ENCODE measurements at places on chromosomes 11 and 22.

GRCh38 chr22:26684168-26684567 lies 26.8 kb downstream of the MIAT start:
- peak; percentile 11 for DNase-seq

DNA sequence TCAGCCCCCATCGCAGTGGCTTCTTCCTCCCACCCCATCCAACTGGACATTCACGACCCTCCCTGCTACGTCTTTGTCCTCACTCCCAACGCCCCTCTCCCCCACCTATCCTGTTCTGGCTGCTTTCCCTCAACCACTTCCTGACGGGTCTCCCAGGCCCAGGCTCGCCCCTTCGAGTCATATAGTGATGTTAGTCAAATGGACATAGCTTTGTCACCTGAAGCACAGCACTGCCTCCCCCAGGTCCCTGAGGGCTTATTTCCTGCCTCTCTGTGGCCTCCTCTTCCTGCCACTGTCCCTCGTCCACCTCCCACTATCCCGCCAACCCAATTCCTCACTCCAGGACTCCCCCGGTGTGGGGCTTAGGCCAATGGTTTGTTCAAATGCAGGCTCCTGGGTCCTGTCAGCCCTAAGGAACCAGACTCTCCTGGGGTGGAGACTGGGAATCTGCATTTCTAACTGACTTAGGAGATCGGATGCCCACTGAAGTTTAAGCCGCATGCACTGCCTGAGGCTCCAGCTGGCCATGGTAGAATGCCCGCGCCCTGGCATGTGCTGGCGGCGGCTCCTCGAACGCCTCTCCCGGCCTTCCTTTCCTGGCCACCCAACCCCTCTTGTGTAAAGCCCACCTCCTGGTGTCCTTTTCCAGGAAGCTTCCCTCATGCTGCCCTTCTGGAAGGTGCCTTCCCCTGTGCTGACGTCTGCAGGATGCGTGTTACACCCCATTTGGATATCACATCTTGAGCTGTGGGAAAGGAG lies 18.3 kb downstream of the SUN2 start:
- no peak for DNase-seq

- DNase-seq = no peak
Observed at GRCh38 chr11:40168414-40168813, 1291.0 kb downstream of the LRRC4C start.

- DNase-seq = no peak
Observed at GRCh38 chr11:106197438-106197837, 120.0 kb downstream of the AASDHPPT start.

GRCh38 chr22:22392131-22392530 lies 116.4 kb downstream of the ZNF280B start:
- no peak for DNase-seq

GRCh38 chr11:64135711-64136110 lies 30.2 kb downstream of the MACROD1 start:
- DNase-seq = no peak

GRCh38 chr11:48041877-48042695 lies 61.7 kb downstream of the PTPRJ start:
- DNase-seq = no peak

GRCh38 chr22:27101288-27101687 lies 443.9 kb downstream of the MIAT start:
- DNase-seq = no peak

- no peak for DNase-seq
Observed at GRCh38 chr11:135043434-135043833, 631.4 kb upstream of the B3GAT1 start.

DNA sequence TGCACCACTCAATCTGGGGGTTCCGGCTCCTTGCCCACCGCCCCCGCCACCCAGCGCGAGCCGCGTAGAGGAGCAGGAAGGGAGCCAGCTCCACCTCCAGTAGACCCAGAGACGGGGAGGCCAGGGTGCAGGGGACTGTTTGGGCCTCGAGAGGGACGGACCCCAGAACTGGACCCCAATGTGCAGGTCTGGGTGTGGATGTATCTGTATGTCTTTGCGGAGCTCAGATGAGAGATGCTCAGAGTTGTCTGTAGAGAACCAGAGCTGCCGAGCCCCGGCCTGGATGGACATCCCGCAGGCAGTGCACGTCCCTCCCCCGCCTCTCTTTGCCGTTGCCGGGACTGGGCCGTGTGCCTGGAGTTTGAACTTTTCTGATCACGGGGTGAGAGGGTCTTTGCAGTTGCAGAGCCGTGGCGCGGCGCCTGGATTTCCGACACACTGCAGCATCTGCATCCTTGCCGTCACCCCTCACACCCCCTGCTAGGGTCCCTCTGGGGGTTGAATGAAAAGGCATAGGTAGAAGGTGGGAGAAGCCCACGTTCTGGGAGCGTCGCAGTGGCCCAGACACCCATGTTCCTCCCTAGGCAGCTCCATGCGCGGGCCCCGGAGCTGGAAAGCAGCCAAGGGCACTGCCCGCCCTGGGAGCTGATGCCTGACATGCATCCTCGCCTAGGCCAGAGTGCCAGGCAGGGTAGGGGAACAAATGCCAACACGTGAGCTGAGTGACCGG lies 105.2 kb downstream of the KCNQ1 start:
- no peak for DNase-seq

DNA sequence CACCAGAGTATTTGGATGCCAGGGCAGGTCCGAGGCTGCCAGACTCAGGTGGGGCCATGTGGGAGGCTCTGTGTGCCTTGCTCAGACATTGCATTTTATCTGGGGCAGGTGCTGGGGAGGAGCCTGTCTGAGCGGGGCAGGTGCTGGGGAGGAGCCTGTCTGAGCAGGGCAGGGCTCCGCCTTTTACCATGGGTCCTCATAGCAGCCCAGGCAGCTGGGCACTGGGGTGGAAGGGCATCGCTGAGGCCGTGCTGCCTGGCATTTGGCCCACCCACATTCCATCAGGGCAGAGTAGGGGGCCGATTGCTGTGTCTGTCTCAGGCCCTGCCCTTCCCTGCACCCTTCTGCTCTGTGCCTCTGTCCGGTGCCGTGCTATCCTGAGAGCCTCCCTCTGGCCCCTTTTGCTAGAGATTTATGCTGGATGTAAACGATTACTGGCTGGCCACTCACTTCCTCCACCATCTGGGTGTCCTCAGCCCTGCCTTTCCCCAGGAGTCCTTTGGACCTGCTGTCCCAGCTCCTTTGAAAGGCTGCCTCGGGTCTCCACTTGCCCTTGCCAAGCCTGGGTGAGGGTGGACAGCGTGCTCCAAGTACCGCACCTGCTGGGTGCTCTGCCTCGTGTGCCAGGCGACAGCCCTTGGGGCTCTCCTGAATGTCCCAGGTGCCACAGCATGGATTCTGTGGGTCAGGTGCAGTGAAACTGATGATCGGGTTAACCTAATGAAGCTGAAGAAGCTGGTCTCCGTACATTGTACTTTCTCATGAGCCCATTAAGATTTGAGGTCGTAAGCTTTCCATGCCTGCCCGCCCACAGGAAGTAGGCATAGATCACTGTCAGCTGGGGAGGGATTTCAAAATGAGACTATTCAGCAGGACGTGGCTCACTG lies 281.6 kb downstream of the TBC1D22A start:
- DNase-seq = peak; percentile 73

- no peak for DNase-seq
Observed at GRCh38 chr11:28834877-28835276, 726.7 kb downstream of the METTL15 start.

DNA sequence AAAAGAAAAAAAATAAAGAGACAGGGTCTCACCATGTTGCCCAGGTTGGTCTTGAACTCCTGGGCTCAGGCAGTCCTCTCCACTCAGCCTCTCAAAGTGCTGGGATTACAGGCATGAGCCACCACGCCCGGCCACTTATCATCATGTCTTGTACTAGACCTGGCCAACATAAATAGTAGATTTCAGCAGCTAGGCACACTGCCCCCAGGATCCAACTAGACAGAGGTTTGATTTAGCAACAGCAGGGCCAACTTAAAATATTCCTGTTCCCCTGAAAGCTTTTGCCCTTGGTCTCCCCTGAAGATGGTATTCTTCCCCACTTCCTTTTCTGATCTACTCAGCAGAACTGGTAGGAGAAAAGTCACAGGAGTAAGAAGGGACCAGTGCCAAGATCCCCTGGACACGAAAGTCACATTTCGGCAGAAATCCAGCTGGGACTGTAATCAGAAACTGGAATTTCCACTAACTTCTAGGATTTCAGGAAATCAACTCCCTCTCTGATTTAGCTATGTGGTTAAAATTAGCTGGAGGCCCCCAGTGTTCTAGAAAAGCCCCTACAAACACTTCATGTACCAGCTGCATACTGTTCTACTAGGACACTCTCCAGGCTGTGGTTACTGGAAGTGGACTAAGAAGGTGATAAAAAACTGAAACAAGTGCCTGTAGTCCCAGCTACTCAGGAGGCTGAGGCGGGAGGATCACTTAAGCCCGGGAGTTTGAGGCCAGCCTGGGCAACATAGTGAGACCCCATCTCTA lies 8.9 kb upstream of the PPP2R1B start:
- DNase-seq = no peak

DNA sequence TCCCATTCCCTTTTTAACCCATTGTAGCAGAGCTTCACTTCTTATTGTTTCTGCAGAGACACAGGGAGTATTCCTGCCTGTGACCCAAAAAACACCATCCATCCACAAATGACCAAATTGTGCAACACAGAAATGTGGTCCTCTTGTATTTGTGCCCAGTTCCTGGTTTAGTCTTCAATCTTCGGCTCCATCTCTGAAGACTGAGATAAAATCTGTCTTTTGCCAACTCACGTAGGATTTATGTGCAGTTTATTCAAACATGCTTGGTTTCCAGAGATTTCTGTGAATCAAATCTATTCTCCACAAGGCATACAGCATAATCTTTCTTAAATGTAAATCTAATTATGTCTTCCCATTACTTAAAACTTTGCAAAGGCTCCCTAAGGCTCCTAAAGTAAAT lies 307.0 kb downstream of the AASDHPPT start:
- DNase-seq = no peak

- DNase-seq = no peak
Observed at GRCh38 chr11:111954154-111954553, 17.0 kb downstream of the DIXDC1 start.

- no peak for DNase-seq
Observed at GRCh38 chr11:119592642-119593041, 136.4 kb downstream of the NECTIN1 start.

DNA sequence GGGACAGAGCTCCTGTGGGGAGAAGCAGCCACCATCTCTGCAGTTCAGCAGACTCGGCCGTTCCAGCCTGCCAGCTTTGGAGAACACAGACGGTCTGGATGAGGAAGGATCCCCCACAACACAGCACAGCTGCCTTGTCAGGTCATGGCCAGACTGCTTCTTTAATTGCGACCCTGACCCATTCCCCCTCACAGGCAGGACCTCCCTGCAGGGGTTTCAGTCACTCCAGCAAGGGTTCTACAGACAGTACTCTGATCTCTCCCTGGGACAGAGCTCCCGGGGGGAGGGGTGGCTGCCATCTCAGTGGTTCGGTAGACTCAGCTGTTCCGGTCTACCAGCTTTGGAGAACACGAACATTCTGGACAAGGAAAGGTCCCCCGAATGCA lies 173.5 kb downstream of the TTC28 start:
- DNase-seq = no peak

- DNase-seq = no peak
Observed at GRCh38 chr11:19984048-19984742, 176.1 kb downstream of the DBX1 start.

- no peak for DNase-seq
Observed at GRCh38 chr11:119700536-119701346, 28.3 kb downstream of the NECTIN1 start.

GRCh38 chr11:103050351-103050750 lies 41.6 kb downstream of the DCUN1D5 start:
- no peak for DNase-seq

DNA sequence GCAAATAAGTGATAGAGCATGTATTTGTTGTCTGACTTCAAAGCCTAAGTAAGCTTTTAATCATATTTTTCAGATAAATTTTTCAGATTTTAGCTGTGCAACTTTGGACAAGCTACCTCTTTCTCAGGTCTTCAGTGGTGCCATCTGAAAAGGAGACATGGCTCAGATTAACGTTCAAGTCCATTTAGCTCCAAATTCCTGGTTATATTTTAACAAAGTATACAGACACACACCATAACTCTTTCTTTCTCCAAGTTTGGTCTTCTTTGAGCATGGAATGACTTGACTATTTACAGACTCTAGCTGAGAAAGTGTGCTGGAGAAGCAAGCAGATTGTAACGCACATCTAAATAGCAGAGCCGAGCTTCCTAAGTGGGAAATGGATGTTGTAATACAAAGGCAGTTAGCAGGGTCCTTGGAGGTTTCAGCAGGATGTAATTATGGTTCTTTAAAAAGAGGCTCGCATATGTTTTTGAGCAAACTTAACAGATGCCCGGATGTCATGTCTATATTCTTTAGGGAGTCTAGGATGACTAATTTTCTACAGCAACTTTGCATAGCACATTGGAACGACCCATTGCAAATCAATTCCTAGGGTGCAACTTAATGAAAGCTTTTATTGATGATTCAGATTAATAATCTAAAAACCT lies 128.1 kb upstream of the E2F8 start:
- peak; percentile 44 for DNase-seq

- no peak for DNase-seq
Observed at GRCh38 chr11:36469063-36469462, 41.0 kb downstream of the TRAF6 start.

GRCh38 chr22:22714600-22715335 lies 70.4 kb downstream of the GGTLC2 start:
- DNase-seq = no peak

GRCh38 chr11:67167091-67167490 lies 48.0 kb downstream of the KDM2A start:
- no peak for DNase-seq

GRCh38 chr11:17508791-17509190 lies 32.1 kb upstream of the ABCC8 start:
- DNase-seq = no peak

- DNase-seq = no peak
Observed at GRCh38 chr11:12459865-12460444, 82.6 kb downstream of the PARVA start.

DNA sequence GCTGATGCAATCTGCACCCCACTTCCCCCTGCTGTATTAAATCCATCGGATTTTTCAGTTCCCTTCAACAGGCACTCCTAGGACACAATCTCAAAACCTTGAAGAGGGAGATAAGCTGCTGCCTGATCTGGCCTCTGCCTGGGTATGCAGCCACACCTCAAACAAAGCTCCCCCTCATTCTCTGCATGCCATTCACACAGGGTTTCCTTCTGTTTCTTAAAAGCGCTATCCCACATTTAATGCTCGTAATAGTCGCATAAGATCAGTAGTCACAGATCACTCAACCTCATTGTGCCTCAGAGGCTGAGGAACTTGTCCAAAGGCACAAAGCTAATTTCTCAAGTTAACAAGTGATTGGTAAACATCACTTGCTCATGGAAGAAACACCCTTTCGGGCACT lies 34.0 kb downstream of the UQCR10 start:
- no peak for DNase-seq

- no peak for DNase-seq
Observed at GRCh38 chr22:28949788-28950187, 66.4 kb downstream of the ZNRF3 start.

DNA sequence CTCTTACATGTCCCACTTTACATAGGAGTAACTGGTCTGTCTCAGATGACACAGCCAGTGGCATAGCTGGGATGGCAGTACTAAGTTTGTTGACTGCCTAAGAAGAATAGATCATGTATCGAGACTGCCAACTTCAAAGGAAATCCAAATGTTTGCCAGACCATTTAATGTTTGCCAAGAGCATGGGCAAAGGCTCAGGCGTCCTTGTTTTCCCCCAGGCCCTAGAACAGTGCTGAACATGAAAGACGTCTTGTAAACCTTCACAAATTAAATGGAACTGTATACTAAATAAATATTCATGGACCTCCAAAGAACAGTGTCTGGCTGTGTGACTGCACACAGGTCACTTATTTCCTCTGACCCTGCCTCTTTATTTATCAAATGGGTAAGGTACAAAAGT lies 234.7 kb upstream of the CCDC90B start:
- DNase-seq = peak; percentile 58

GRCh38 chr11:128841461-128842072 lies 25.5 kb downstream of the KCNJ1 start:
- no peak for DNase-seq

All from NCI-H1417 (cell line).